Type B pancreatic cell (in vitro differentiated cells): ENCODE measurements at places on chromosomes 16 and 17. TPM values are rescaled to one million over a fixed set of nuclear protein-coding genes. Genes with fewer than 3 reads are reported as not detected.

DNA sequence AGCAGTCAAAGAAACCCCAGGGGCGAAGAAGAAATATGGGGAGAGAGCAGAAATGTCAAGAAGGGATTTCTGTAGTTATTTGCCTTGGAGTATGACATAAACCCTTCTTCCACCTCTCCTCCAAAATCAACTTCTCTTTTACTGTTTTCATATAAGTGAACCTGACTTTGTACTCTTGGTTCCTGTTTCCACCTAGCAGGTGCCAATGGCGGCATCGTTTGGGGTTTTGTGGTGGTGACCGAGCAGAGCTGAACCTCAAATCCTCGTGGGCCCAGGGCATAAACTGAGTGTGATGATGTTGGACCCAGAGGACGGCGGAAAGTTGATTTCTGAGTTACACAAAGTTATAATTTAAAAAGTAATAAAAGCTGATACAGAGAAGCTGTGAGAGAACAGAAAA lies 39.6 kb upstream of the PSMD7 start:
- no peak overlapping the region for H3K27ac ChIP-seq
- H3K36me3 ChIP-seq: peaks cover 5% of the 10 kb centered on the region
- no peaks in the 10 kb centered on the region for H3K4me1 ChIP-seq
- peaks cover 3% of the 10 kb centered on the region for H3K27me3 ChIP-seq
- no peak overlapping the region for H3K4me3 ChIP-seq
- no peak for DNase-seq

ELMO3 gene
- total RNA-seq: 9.6 and 19.8 TPM in 2 replicates

DNA sequence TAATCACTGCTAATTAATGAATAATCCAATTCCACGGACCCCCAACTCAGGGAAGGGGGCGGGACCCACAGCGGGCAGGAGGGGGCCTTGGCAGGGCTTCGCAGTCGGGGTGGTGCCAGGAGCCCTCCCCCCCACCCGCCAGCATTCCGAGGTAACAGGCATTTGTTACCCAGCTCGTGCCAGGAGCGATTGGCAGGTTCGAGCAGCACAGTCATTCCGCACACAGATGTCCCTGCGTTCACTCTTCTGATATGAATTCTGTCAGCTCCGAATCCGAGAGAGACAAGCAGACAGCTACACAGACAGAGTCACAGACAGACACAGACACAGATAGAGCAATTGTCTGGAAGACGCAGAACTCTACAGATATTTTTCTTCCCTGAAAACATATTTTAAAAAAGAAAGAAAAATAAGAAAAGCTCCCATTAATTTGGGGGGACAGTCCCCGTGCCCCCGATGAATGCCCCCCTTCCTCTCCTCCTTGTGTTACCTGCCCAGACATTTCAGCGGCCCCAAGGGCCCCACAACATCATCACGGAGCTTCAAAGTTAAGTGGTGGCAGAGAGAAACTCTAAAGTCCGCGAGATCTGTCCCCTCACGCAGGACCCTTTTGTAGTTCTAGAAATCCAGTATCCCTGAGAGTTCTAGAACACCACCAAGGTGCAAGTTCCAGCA lies 10.2 kb downstream of the NEUROD2 start:
- H3K27me3 ChIP-seq: peaks cover 96% of the 10 kb centered on the region
- DNase-seq: no peak
- H3K4me1 ChIP-seq: no peaks in the 10 kb centered on the region
- H3K36me3 ChIP-seq: no peaks in the 10 kb centered on the region
- no peak overlapping the region for H3K4me3 ChIP-seq

DNA sequence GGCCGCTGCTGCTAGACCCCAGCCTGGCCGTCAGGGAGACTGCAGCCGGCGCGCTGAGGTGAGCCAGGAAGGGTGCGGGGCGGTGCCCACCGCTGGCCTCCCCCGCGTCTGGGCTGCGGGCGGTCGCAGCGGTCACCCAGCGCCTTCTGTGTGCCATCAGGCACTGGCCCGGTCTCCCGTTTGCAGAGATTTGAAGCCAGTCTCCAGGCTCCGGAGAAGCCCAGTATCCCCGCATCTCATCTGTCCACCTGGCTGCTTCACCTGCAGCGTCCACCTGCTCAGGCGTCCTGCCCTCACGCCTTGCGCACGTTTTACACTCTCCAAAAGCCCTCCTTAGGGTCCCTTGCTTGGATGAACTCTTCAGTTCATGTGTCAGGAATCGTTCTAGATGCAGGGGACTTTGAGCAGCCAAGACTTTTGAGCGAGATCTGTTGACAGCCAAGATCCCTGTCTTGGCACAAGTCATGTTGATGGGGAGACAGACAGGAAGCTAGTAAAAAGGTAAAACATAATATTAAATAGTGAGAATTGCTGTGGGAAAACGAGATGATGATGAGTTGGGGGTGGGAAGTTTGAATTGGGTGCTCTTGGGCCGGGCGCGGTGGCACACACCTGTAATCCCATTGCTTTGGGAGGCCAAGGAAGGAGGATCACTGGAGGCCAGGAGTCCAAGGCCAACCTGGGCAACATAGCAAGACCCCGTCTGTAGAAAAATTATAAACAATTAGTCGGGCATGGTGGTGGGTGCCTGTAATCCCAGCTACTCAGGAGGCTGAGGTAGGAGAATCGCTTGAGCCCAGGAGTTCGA lies 916 bp downstream of the HEATR3 start:
- H3K36me3 ChIP-seq: peaks cover 7% of the 10 kb centered on the region
- H3K4me1 ChIP-seq: peaks cover 21% of the 10 kb centered on the region
- H3K27me3 ChIP-seq: no peaks in the 10 kb centered on the region
- peak overlapping the region; percentile 79 for H3K27ac ChIP-seq
- no peak for DNase-seq

P2RX1 gene
- 0.36 TPM in 1 of 2 replicates, not detected in the other for total RNA-seq
